ENCODE measurements at places on chromosomes 4 and X.

- no peak overlapping the region for H3K4me3 ChIP-seq
- H3K36me3 ChIP-seq = peaks cover 15% of the 10 kb centered on the region
- no peak for DNase-seq
- H3K27me3 ChIP-seq = no peaks in the 10 kb centered on the region
- peak overlapping the region; percentile 4 for H3K27ac ChIP-seq
Observed at GRCh38 chr4:122163767-122164166, 11.6 kb downstream of the BLTP1 start.

DNA sequence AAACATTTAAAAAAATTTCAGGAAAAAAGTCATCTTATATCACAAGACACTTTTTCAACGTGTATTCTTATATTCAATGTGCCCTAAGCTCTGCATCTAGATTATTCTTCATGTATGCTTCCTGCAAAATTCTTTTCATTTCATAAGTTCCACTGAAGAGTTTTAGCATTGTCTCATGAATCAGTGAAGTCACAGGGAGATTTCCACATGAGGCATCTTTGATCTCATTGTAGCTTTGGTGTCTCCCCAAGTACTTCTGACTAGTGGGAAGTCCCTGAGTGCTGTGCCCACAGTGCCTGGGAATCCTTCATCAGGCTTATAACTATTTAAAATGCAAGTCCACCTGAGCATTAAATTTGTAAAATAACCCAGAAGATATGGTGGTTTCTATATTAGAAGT, 123.8 kb downstream of the MAD2L1 start:
- H3K4me3 ChIP-seq = no peak overlapping the region
- H3K4me1 ChIP-seq = no peaks in the 10 kb centered on the region
- no peak for DNase-seq
- H3K36me3 ChIP-seq = no peaks in the 10 kb centered on the region
- peaks cover 2% of the 10 kb centered on the region for H3K27me3 ChIP-seq

DNA sequence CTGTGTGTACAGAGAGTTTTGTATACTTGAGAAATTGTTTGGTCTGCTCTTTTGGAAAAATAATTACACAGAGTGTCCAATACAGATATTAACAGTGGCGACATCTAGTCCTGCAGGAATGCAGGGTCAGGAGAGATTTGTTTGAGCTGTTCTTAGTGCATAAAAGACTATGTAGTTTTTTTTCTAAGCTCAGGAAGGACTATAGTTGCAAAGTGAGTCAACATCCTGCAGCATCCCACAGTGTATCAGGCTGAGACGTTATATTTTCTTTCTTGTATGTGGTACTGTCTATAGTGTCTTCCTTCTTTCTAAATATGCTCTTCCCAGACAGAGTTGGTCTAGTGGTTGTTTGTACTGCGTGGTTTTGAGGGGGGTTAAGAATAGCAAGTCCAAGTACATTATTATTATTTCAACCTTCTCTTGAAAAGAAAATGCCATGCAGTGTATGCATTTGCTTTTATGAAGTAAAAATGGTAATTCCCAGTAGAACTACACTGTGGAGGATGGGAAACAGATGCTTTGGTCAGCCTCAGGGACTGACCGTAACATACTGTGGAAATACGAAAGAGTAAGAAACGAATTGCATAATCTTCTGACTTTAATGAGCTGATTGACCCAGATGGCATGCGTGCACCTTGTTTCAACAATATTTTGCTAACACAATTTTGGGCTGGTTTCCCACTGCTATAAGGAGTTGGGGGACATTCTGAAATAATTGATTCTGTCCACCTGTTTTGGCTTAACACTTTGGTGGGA, 67.4 kb downstream of the DMP1 start:
- no peaks in the 10 kb centered on the region for H3K4me1 ChIP-seq
- DNase-seq = no peak
- no peaks in the 10 kb centered on the region for H3K27me3 ChIP-seq

DNA sequence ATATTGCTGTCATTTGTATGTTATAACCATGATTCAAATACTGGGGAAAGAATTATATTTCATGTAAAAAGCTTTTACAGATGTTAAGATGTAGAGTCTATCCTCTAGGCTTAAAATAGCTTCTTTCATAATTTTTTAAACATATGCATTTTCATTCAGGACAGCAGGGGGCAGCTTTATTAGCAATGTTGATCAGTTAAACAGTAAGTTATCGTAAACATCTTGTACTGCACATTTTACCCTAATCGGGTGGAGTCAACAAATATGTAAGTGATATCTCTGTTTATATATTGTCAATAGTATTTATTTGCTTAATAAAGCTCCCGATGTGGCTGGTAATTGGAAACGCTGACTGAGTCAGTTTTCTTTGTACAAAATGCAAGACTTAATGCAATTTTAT, 142.5 kb upstream of the MED14 start:
- H3K36me3 ChIP-seq = no peaks in the 10 kb centered on the region
- no peak for DNase-seq
- H3K4me3 ChIP-seq = no peak overlapping the region

- H3K27me3 ChIP-seq = no peaks in the 10 kb centered on the region
- no peak for DNase-seq
- peak overlapping the region; percentile 93 for H3K27ac ChIP-seq
Observed at GRCh38 chrX:119635799-119636198, 29.6 kb upstream of the NKRF start.

DNA sequence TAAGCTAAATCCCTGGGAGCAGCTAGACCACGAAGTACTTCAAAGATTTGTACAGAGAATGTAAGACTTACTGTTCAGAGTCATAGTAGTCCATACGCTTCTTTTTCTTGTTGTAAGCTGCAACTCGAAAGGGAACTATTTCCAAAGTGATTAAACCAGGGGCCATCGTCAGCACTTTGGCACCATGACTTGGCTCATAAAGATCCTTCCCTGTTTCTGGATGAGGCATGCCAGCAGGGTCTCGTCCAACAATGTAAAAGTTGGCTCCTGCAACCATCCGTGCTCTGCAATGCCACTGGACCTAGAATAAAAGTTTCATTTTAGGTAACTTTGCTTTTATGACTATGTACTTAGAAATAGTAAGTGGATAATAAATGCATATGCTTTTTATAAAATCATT, 88.5 kb downstream of the PAPSS1 start:
- H3K4me3 ChIP-seq = no peak overlapping the region
- H3K27ac ChIP-seq = no peak overlapping the region
- H3K36me3 ChIP-seq = peaks cover 42% of the 10 kb centered on the region

- H3K27ac ChIP-seq = no peak overlapping the region
- no peaks in the 10 kb centered on the region for H3K36me3 ChIP-seq
- no peak for DNase-seq
- no peaks in the 10 kb centered on the region for H3K4me1 ChIP-seq
Observed at GRCh38 chr4:177728361-177729152, 286.3 kb upstream of the AGA start.

- no peaks in the 10 kb centered on the region for H3K27me3 ChIP-seq
- no peak within 1 kb of the TSS for H3K4me3 ChIP-seq
Observed at GRCh38 chrX:111270339-111270738, at the start of gene CAPN6. CAPN6 (minus strand) TSS chrX:111270483; CDS start chrX:111263936, 6,547 bp downstream.

Data from activated B cell treated with CpG ODN at 0.5 μM for 24 hours (primary cell).